ENCODE measurements at places on chromosomes 5 and 9.

GRCh38 chr9:93319301-93319991 is 132.0 kb upstream of the FAM120A start:
- DNase-seq = no peak

DNA sequence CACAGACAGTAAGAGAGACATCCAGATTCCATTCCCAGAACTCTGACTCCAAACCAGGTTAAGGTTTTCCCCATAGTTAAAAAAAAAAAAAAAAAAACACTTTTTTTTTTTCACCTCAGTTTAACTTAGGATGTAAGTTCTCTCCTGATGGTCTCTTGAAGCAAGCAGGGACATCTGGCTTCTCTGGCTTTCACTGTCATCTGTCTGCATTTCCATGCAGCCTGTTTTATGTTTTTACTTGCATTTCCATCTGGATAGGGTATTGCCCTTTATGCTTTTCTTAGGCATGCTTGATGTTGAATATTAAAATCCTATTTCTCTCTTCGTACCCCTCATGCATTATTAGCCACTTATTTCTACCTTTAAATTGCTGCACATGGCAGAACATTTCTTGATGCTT is 135.3 kb upstream of the WWC1 start:
- DNase-seq = no peak

- DNase-seq = no peak
Observed at GRCh38 chr9:127629468-127630081, 17.5 kb downstream of the STXBP1 start.

GRCh38 chr5:171309276-171310211 is 496 bp downstream of the TLX3 start:
- DNase-seq = no peak

DNA sequence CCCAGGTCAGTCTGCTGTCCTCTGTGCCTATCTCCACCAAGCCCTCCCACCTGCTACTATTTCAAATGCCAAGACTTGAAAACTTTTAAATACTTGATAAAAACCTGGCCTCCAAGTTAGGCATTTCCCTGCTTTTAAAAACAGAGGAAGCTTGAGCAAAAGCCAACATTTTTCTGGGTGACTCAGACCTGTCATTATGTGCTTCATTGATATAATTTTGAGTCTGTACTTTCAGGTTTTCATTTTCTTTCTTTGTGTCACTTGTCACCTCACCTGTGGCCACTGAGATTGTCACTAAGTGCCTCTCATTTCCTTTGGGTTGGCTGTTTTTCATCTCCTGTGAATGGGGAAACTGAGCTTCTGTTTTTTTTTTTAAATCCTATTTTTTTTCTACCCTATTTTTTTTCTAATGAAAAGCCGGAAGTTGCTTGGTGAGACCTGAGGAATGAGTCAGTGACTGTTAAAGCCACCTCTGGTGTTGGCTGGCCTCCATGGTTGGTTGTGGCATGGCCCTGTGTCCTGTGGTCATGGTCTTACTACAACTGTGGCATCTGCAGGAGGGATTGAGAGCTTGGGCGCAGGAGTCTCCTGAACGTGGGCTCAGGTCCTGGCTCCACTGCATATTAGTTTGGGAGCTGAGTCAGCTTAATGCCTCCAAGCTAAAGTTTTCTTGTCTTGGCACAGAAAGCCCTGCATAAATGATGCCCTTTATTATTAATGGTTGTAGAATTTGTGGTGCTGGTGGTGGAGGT is 56.7 kb downstream of the ARHGAP26 start:
- DNase-seq = no peak

GRCh38 chr5:38809388-38810359 is 36.1 kb upstream of the OSMR start:
- DNase-seq = peak; percentile 52

DNA sequence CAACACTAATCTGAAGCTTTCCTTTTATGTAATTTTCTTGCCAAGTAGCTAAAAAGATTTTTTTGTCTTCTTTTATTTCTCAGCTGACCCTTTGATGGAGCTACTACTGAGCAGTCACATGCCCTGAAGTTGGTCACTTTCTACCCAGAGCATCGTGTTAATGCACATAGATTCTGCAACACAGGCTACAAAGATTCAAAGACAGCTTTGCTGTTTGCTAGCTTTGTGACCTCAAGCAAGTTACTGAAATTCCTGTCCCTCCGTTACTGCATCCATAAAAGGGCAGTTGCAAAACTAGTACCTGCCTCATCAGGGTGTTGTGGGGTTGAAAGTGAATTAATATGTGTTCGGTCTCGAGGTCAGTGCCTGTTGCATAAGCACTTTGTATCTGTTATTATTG is 179.9 kb downstream of the GAS1 start:
- no peak for DNase-seq

- no peak for DNase-seq
Observed at GRCh38 chr5:5953584-5954274, 424.6 kb downstream of the MED10 start.

All from CMK (cell line).